ENCODE measurements at places on chromosomes 6 and 20.

DNA sequence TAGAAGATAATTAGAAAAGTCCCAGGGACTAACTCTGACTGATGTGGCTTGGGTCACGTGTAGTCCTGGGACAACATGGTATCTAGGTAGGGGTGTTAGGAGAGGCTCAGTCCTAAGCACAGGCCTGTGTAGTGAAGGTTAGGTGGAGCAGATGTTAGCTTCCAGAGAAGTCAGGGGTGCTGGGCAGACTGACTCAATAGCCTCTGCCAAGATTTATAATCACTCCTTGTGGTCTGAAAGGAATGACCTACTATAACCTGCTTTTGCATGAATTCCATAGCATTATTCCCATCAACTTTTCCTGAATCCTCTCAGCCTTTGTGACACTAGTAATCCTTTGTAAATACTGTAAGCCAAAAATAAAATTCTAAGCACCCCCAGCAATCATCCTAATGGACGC lies 10.2 kb upstream of the PEX7 start:
- no peak for DNase-seq

DNA sequence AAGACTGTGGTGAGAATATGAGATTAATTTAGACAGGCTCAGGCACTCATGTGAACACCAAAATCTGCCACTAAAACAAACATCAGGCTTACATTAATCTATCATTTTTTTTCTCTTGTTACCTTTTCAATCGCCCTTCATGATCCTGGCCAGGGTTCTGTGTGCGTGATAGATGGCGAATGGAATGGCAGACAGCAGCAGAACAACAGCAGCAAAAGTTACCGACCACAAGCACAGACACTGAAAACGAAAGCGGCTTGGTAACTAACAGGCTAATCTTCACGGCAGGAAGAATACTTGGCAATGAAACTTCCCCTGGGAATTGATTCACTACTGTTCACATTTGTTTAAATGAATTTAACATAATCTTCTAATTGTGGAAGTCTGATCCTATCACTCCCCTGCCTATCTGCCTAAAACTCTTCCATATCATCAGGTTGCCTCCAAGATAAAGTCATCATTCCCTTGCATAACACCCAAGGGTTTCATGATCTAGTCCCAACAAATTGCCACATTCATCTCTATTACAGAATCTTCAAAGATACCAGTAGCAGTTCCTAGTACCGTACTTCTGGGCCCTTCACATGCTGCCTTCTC lies 28.7 kb downstream of the PTPRK start:
- no peak for DNase-seq

- DNase-seq, result no peak
Observed at GRCh38 chr6:21005816-21006570, 471.7 kb downstream of the CDKAL1 start.

DNA sequence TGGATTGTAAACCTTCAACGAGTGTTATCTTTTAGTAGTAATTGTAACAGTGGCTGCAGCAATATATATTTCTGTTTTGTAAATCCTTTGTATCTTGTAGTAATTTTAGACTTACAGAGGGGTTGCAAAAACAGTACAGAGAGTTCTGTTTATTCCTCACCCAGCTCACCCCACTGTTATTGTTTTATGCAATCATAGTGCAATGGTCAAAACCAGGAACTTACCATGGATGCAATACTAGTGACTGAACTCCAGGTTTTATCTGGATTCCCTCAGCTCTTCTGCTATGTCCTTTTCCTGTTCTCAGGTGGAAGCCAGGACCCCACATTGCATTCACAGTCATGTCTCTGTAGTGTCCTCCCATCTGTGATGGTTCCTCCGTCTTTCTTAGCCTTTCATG lies 42.5 kb upstream of the NKX2-2 start:
- no peak for DNase-seq

GRCh38 chr20:32539817-32540675 lies 45.1 kb downstream of the NOL4L start:
- no peak for DNase-seq

DNA sequence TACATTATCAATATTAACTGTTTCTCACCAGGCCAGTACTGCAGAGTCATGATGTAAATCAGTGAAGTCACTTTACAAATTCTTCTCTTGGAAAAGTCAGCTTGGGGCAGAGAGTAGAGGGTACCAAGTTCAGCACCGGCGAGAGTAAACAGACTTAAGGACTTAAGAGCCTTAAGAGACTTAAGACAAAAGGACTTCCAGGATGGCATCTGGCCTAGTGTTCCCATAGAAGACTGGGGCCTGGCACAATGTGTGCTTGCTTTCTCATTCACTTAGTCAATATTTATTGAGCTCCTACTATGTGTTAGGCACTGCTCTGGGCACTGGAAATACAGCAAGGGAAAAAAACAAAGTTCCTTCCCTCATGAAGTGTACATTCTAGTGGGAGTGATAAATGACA lies 1.4 kb upstream of the SNPH start:
- DNase-seq, result no peak

GRCh38 chr6:56419191-56419590 lies 171.8 kb upstream of the COL21A1 start:
- no peak for DNase-seq

- DNase-seq, result no peak
Observed at GRCh38 chr6:137016356-137016755, 28.4 kb downstream of the IL20RA start.

GRCh38 chr6:145235207-145235606 lies 500.1 kb downstream of the EPM2A start:
- no peak for DNase-seq

DNA sequence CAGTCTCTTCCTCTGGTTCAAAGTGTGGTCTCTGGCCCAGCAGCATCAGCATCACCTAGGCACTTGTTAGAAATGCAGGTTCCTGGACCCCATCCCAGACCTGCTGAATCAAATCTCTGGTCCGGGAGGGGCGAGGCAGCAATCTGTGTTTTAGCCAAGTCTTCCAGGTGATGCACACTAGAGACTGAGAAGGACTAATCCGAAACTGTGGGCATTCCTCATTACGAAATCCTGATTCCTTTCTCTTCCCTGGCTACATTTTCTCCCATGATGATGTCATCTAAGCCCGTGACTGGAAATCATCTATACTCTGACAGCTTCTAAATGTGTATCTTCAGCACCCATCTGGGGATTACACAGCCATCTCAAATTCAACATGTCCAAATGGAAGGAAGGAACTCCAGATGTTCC lies 39.7 kb upstream of the PRND start:
- no peak for DNase-seq

DNA sequence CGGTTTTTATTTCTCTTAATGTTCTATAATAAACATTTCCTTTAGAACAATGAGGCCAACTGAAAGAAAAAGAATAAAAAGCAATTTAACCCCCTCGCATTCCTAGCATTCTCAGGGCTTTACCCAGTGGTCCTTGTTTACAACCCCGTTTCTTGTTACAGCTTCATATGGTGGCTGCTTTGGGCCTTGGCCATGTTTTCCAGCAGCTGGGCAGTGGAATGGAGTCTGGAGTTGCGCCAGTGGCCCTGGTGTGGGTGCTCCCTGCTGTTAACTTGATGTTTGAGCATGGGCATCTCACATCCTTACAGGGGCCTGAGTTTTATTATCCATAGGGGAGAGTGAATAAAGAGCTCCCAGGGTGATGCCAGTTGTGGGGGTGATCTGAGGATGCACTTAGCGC lies 18.8 kb downstream of the EFCAB8 start:
- peak; percentile 46 for DNase-seq

- DNase-seq, result no peak
Observed at GRCh38 chr6:2854396-2854982, 12.8 kb upstream of the SERPINB1 start.

GRCh38 chr6:154993710-154994109 lies 1.4 kb upstream of the TIAM2 start:
- no peak for DNase-seq

- no peak for DNase-seq
Observed at GRCh38 chr20:10652185-10652584, 21.6 kb downstream of the JAG1 start.

DNA sequence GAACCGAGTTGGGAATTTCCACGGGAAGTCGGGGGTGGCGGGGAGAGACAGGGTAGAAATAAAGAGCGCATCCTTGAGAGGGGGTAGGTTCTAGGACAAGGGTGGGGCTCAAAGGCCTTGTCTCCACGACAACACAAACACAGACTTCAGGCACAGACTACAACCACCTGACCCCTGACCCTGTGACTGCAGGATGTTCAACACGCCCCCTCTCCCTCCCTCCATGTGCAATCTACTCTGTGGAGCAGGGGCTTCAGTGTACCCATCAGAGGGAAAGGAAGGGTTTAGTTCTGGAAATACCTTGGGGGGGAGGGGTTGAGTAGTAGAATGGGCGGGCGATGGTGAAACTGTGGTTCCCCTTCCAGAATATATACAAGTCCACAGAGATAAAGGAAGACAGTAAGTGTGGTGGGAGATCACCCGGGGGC lies 651 bp upstream of the TAPBP start:
- peak; percentile 22 for DNase-seq

DNA sequence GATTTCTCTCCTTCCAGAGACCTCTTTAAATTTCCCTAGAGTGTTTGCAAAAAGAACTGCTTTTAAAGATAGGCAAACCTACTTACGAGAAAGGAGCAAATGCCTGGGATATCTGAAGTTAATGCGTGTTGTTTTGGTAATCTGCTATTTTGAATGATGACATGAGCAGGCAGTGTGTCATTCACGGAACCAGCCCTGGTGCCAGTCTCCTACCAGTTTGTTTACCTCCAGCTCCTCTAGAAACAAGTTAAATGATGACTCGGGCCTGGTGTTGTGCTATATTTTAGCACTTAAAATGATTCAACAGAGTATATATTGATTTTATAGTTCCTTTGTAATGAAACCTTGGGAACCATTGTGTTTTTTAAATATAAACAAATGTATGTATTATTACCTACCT lies 41.1 kb upstream of the MAP3K4 start:
- no peak for DNase-seq

DNA sequence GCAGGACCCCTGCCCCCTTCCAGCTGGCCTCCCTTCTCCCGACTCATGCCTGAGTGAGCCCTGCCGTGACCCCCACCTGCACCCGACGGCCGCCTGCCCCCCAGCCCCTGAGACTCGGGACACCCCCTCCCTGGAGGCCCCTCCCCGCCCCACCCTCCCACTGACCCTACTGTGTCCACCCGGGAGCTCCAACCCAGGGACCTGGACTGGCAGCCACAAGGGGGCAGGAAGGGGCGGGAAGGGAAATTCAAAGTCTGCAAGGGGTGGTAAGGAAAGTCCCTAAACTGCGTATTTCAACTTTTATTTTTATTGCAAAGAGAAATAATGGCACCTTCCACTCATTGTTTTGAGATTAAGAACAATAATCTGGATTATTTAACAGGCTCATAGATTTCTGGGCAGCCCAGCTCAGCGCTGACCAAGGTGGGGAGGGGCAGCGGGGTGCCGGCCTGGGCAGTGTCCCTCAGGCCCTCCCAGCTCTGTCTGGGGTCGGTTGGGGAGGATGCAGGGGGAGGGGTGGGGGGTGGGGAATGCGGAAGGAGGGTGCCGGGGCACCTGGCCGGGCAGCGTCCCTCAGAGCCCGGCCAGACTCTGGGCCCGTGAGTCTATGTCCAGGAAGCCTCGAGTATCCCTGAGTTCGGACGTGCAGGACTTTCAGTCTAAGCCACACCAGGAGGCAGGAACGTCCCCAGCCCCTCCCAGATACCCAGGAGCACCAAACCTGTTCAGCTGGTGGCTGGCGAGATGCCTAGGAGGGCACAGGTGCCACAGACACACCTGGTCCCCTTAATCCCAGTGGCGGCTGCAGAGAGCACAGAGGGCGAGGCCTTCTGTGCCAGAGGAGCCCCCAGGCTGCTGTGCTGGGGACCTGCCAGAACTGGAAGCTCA lies 1.3 kb upstream of the PTK6 start:
- peak; percentile 54 for DNase-seq

DNA sequence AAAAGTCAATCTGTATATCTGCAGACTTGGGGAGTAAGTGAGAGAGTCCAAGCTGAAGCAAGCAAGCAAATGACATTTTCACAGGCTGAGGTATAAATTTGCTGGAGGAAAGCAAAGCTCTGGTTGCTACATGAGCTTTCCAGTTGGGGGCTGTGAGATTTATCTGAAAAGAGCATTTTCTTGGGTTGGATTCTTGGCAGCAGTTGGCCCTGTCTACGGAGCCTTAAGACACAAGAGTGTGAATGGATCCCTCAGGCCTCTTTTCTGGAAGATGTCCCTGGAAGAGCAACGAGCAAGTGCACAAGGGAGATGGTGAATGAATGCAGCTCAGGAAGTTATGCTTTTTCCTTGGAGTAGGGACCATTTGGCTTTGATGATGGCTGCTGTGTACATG lies 30.8 kb downstream of the ISM1 start:
- DNase-seq, result no peak

DNA sequence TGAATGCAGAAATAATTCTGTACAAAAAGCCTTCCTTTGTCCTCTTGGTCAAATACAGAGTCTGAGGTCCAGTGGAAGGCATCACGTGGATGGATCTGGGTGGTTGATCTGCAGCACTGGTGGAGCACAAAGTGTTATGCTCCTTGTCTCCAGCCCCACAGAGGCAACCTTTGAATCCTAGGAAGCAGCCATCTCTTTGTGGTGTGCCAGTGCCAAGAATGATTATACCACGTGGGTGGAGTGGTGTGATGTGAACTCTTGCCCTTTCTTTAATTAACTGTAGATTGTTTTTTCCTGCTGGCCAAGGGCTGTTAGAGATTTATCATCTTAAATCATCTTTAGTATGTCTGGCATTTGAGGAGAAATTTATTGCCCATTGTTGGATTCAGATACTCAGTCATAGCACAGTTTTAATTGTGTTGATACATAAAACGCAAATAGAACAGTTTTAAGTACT lies 31.1 kb downstream of the NCOA7 start:
- DNase-seq, result no peak

DNA sequence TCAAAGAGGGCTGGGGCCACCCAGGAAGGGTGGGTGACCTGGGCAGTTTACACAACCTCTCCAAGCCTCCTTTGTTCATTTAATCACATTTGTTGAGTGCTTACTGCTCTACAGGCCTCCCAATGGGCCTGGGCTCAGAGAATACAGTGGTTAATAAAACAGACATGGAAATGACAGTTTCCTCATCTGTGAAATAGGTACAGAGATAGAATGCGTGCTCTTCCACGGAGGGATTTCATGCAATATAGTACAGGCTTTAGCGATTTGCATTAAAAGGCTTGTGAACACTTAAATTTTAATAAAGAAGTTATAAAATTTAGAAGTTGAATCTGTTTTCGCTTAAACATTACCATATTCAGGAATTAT lies 802 bp upstream of the FERMT1 start:
- no peak for DNase-seq

GRCh38 chr20:38531021-38531420 lies 50.0 kb upstream of the ADIG start:
- no peak for DNase-seq

- peak; percentile 56 for DNase-seq
Observed at GRCh38 chr20:38722683-38723016, 1.6 kb upstream of the SLC32A1 start.

- no peak for DNase-seq
Observed at GRCh38 chr6:166338854-166339253, 3.5 kb downstream of the SFT2D1 start.

DNA sequence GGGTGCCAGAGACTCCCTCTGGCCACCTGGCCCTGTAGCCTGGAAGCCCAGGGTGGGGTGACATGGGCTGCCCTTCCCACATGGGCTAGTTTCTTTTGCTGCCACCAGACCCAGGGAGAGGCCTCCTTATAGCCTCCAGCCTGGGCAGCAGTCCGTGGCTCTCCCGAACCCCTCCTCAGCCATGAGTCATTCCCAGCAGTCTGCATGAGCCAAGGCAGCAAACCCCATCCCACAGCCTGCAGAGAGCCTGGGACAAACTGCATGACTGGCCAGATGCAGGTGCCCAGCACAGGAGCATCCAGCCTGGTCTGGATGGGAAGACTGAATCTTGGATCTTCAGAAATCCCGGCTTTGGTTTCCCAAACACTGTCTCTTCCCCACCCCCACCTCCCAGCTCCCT lies 75.7 kb downstream of the MRPL14 start:
- no peak for DNase-seq
